ENCODE measurements at places on chromosomes 5 and 9.

GRCh38 chr9:96413302-96414221 lies 4.6 kb downstream of the ZNF367 start:
- no peak for DNase-seq

DNA sequence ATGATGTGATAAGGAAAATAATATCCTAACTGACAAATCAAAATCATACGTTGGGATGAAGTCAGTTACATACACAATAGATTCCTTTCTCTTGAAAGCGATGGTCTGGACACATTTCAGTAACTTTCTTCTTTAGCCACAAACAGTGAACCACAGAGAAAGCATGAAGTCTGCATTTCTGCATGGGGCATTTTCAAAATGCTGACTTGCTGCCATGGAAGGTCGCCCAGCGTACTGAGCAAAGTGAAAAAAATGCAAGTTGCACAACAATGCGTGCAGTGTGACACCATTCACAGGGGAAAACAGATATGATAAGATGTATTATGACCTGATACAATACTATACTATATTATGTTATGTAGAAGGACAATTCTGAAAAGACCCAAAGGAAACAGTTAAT lies 146.3 kb downstream of the SNX18 start:
- DNase-seq, result no peak

- no peak for DNase-seq
Observed at GRCh38 chr9:17519761-17520160, 59.1 kb upstream of the SH3GL2 start.

DNA sequence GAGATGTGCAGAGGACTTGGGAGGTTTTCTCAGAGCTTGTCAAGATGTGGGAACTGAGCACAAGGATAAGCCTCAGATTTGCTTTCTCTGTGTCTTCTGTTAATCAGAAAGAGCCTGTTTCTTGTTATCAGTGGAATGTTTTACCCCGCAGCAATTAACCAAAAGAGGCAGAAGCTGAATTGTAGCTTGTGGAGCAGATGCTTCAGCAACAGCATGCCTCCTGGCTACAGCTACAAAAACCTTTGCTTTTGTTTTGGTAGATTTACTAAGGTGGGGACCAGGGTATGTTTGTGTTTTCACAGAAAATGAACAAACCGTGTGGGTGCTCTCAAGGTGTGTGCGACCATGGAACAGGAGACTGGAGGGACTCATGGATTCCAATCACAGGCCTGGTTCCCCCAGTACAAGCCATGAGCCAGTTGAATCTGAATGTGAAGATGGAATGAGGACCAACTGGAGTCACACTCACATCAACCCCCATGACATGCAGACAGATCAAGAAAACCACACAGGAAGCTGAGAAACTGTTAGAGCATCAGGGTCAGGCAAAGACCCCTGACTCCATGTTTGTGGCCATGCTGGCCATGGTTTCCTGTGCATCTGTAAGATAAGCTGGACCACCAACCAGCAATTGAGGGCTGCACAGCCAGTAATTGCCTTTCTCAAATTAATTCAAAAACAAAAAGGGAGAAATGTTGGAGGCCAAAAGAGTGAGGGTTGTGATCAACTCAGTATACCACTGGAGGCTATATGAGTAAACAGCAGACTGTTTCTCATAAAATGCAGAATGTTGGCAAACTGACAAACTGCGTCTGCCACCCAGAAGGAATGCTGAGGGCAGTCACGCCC lies 6.9 kb downstream of the UGT3A2 start:
- DNase-seq, result no peak

- DNase-seq, result no peak
Observed at GRCh38 chr5:143025971-143026370, 255.8 kb downstream of the ARHGAP26 start.

DNA sequence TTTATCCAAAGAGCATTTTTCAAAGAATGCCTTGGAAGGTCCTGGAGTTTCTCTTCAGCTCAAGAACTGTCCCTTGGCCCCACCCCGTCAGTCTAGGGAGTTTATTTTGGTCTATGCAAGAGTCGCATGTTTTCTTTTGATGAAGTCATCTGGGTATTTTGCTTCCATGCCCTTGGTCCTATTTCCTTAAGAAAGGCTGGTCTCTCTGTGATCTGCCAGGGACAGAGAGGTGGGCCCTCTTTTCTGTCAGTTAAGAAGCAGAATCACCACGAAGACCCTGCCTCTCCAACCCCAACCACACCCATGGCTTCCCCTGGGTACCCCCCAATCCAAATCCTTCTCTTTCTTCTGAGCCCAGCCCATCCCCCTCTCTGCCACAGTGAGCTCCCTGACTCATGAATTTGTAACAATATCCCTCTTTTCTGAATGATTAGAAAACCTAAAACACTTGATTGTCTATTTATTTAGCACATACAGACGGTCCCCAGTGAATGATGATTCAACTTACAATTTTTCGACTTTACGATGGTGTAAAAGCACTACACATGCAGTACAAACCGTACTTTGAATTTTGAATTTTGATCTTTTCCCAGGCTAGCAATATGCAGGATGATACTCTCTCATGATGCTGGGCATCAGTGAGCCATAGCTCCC lies 163.5 kb upstream of the ADRA1B start:
- DNase-seq, result no peak

Data from H54 (cell line).